ENCODE measurements at places on chromosomes 1 and 21.

DNA sequence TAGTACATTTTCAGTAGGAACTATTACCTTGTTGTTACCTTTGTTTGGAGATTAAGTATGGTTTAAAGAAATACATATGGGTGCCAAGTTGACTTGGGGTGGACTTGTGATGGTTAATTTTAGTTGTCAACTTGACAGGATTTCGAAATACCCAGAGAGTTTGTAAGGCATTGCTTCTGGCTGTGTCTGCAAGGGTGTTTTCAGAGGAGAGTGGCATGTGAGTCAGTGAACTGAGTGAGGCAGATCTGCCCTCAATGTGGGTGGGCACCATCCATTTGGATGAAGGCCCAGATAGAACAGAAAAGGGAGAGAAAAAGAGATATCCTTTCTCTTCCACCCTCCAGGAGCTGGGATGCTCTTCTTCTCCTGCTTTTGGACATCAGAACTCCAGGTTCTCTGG, 315.5 kb downstream of the GPATCH2 start:
- DNase-seq, result peak; percentile 61

GRCh38 chr1:42081475-42081874, 71.7 kb upstream of the GUCA2B start:
- DNase-seq, result no peak

DNA sequence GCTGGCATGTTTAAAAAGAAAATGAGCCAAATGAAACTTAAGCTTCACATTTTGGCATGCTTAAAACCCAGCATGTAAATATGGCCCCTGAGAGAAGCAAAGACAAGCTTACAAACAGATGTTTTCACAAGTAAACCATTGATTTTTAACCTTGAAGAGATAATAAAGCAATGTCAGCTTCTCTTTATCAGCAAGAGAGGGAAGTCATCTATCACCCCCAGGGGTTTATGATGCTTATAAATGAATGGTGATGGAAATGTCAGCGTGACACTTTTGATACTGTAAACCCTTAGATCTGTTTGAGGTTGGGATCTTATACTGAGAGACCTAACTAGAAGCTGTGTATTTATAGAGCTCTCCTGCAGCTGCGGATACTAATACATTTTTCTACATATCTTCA, 471.3 kb downstream of the PLA2G4A start:
- no peak for DNase-seq

DNA sequence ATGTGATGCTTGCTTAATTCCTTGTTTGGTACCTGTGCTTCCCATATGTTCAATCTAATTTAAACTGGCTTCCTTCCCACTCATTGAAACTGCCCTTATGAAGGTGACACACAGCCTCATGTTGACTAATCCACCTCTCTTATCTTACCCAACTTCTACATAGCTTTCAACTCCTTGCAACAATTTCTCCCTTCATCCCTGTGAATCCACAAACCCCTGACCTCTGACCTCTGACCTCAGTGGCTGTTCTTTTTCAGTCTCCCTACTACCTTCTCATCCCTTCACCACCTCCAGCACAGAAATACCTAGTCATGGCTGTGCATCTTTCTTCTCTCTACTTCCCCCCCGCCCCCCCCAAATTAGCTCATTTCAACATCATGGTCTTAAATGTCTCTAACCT, 144.5 kb downstream of the TTLL7 start:
- DNase-seq, result no peak

DNA sequence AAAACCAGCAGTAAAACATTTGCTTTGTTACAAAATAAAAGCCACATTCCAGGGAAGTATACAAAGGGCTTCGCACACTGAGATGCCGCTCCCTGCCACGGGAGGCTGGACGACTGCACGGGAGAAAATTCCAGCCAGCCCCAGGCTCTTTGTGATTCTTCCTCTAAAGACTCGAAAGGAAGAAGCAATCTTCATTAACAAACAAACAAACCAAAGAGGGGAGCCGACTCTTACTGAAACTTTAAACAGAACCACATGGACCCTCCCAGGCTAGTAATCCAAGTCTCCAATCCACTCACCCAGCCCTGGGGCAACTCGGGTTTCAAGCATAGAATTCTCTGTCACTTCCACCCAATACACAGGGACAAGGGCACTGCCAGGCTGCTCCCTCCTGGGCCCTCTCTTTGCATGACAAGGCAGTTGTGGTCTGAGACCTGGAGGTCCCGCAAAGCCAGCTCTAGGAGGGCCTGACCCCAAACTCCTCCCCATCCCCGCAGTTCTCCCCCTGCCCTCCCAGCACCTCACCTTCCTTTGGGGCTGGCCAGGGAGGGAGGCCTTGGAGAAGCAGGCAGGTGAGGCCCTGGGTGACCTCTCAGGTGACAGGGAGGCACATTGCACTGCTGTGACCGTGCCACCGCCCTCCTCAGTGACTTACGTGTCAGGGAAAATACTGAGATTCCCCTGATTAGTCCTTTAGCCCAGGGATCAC, 26.6 kb upstream of the COL18A1 start:
- no peak for DNase-seq

- DNase-seq, result no peak
Observed at GRCh38 chr1:154441241-154441888, 36.2 kb downstream of the IL6R start.

DNA sequence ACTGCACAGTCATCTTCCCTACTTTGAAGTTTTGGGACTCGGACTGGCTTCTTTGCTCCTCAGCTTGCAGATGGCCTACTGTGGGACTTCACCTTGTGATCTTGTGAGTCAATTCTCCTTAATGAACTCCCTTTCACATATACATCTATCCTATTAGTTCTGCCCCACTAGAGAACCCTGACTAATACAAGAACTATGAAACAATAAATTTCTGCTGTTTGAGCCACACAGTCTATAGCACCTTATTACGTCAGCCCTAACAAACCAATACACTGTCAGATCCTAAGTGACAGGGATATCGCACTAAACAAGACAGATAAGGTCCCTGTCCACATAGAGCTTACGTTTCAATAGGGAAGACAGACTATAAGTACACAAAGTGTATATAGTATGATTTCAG, 120.1 kb downstream of the PLPP3 start:
- no peak for DNase-seq

GRCh38 chr1:232174306-232174705, 455.6 kb downstream of the SIPA1L2 start:
- DNase-seq, result no peak

All from HT1080 (cell line).